Substantia nigra (tissue), 51 donors: ENCODE measurements at places on chromosomes 6 and 20.

- DNase-seq, result no peak
Observed at GRCh38 chr6:141851063-141851462, 281.7 kb upstream of the GJE1 start.

- DNase-seq, result no peak
Observed at GRCh38 chr6:7058250-7058923, 49.4 kb upstream of the RREB1 start.

GRCh38 chr20:17691758-17692157 lies 8.0 kb upstream of the BANF2 start:
- no peak for DNase-seq

GRCh38 chr20:46205349-46205748 lies 87.2 kb downstream of the CD40 start:
- DNase-seq, result no peak

- no peak for DNase-seq
Observed at GRCh38 chr6:3032986-3033385, 33.3 kb downstream of the NQO2 start.

GRCh38 chr6:90586546-90586835 lies 381 bp downstream of the MAP3K7 start:
- peak; percentile 31 for DNase-seq

DNA sequence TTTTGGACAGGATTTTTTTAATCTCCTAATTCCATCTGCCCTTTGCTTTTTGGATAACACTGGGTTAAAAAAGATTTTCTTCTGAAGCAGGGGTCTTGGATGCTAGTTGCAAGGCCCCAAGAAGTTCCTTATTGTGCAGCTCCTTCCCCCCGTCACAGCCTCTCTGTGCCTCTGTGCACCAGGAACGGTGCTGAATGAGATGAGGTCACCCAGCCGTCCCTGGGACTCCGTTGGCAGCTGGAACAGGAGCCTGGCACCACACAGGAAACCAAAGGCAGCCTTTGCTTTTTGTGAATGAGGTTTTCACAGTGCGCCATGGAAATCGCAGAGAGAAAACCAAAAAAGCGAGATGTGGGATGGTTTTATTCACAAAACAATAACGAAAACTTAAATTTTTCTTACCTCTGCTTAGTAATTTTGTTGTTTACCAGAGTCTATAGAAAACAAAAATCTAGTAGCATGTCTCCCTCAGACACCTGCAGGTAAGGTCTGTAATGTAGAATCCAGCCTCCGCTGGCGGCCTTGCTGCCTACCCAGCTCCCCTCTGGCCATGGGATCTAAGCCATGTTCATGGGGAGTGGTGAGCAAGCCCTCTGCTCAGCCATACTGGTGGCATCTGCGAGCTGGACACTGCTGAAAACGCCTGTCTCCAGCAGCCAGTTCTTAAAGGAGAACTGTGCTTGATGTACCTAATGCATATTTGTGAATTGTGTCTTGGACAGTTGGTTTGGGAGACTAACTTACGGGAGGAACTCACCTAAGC lies 40.4 kb upstream of the SYNJ2 start:
- peak; percentile 67 for DNase-seq

- DNase-seq, result no peak
Observed at GRCh38 chr20:57777911-57778310, 68.1 kb upstream of the PMEPA1 start.

DNA sequence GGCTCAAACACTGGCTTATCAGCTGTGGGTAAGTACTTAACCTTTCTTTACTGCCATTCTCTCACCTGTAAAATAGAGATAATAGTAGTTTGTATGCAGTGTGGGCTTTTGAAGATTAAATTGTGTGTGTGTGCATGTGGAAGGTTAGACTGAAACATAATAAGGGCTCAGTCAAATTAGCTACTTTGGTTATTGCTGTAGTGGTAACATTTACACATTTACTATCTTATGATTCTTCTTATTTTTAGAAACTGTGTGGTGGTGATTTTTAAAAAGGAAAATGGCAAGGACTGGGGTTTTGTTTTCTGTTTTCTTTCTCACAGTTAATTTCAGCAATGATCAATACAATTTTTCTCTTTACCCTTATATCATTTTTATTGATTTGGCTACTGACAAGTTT lies 206.9 kb downstream of the NKAIN2 start:
- no peak for DNase-seq

DNA sequence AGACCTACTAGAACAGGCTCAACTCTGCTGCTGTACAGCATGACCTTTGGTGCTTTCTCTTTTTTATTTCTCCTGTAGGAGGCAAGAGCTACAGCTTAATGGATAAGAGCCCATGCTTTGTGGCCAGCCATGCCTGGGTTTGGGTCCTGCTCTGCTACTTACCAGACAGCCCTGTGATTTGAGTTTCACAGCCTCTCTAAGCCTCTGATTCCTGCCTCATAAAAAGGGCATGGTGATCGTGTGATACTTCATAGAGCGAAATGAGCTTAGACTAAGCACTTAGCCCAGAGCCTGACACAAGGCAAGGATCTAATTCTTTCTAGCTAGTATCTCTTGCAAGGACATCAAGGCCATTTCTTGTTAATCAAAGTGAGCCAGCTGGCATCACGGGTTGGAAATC lies 19.3 kb upstream of the PDE7B start:
- DNase-seq, result no peak

GRCh38 chr6:84801250-84801649 lies 36.9 kb upstream of the TBX18 start:
- DNase-seq, result no peak

DNA sequence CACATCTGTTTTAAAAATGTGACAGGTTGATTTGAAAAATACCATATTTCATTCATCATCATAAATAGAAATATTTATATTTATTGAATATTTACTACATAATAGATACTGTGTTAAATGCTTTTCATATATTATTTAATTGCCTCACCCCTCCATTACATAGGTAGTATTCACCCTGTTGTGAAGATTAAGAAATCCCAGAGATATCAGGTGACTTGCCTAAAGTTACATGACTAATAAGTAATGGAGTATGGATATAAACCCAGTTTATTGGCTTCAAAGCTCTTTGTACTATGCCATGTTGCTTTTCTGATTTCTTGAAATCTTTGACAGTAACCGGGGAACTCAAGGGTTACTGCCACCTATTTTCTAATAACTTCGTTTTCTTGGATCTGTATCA lies 10.1 kb upstream of the TSPYL1 start:
- DNase-seq, result no peak

DNA sequence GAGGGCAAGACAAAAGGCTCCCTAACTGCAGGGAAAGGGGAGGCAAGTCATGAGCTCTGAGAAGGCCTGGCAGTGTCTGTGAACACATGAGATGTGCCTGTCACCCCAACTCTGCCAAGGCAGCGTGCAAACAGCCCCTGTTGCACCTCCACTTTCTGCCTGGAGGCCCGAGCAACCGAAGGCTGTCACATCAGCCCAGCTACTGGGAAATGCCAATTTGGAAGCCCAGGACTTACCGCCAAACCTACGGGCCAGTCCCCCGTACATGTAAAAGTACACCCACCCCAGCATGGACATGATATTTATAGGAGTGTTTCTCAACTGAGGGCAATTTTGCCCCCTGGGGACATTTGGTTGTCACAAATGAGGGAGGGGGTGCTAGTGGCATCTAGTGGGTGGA lies 27.3 kb upstream of the RPP40 start:
- DNase-seq, result no peak

GRCh38 chr20:40986774-40987173 lies 41.8 kb upstream of the TOP1 start:
- no peak for DNase-seq

GRCh38 chr6:15230827-15231226 lies 15.0 kb upstream of the JARID2 start:
- no peak for DNase-seq
